ENCODE measurements at places on chromosomes 7 and 10. TPM values are rescaled to one million over a fixed set of nuclear protein-coding genes. Genes with fewer than 3 reads are reported as not detected.

DNA sequence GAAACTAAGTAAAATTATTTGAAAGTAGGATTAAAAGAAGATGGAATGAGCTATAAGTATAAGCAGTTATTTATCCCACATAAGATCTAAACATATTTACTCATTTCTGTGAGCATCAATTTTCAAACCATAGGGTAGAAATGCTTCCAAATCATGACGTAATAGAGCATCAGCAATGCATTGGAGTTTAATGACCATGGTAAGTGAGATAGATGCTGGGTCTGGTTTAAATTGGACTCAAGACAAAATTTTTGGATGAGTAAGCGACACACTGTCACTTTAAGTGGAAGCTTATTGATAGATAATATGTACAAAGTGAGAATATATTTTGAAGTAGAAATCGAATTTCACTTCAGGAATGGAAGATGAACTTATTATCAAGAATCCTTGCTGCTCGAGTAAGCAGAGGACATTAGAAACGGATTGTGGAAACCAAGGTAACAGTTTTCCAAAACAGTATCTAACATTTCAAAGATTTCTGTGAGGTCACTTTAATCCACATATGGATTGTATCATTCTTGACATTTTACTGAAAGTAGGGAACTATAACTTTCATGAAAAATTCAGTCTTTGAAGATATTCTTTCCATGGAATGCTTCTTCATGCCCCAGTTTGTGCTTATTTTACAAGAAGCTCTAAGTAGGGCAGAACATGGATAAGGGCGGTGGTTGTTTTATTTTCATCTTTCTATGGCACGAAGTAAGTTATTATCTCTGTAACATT, 85.8 kb downstream of the AGMO start:
- no peak for DNase-seq

DNA sequence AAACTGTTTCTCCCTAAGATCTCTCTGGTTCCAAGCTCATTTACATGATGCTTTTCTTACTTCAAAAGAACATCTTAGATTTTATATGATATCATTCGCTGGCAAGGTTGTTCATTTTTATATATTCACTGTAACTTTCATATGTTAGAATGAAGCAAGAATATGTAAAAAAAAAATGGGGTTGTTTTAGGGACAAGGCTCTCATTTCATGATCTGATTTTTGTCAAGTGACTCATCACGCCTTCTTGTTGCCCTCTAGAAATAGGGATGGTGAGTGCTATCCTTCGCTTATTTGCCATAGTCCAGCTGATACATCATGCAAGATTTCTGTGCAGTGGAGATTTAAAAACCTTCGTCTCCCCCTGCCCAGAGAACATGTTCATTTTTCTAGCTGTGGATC, 14.0 kb upstream of the CELF2 start:
- no peak for DNase-seq

DNA sequence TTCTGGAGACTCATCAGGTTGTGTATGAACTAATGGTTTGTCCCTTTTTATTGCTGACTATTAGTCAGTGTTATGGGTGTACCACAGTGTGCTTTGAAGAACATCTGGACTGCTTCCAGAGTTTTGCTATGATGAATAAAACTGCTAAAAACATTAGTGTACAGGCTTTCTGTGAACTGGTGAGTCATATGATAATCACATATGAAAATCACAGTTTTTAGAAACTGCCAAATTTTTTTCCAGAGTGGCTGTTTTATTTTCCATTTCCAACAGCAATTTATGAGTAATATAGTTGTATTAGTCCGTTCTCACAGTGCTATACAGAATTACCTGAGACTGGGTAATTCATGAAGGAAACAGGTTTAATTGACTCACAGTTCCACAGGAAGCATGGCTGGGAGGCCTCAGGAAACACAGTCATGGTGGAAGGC, 281.2 kb upstream of the VSTM2A start:
- DNase-seq: no peak

DNA sequence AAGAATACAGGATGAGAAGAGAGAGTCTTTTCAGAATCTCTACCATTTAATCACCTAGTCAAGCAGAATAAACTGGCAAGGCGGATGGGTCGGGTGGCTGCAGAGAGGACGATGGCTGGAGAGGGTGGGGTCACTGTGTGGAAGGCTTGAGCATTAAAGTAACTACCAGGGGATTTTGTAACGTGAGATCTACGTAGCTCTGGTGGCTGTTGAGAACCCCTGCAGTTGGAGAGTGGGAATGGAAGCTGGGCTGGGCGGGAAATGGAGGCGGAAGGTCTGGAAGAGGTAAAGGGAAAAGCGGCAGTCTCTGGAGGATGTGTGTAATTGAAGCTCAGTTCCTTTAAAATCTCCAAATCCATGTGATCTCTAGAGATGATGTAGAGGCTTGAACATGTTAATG, 135.0 kb downstream of the GATA3 start:
- no peak for DNase-seq

- no peak for DNase-seq
Measured at GRCh38 chr10:79411546-79412495, 33.6 kb downstream of the ZCCHC24 start.

- DNase-seq: no peak
Measured at GRCh38 chr10:18607503-18608378, 43.6 kb downstream of the NSUN6 start.

GRCh38 chr10:83459124-83459523, 680.2 kb upstream of the GHITM start:
- no peak for DNase-seq

GRCh38 chr7:72335561-72336381, 76.4 kb downstream of the CALN1 start:
- no peak for DNase-seq

GRCh38 chr10:14758994-14759664, 15.6 kb downstream of the FAM107B start:
- DNase-seq: no peak

GRCh38 chr7:81851413-81851812, 81.6 kb upstream of the HGF start:
- DNase-seq: no peak

GRCh38 chr10:74213571-74214162, 62.6 kb downstream of the ADK start:
- DNase-seq: peak; percentile 22

DNA sequence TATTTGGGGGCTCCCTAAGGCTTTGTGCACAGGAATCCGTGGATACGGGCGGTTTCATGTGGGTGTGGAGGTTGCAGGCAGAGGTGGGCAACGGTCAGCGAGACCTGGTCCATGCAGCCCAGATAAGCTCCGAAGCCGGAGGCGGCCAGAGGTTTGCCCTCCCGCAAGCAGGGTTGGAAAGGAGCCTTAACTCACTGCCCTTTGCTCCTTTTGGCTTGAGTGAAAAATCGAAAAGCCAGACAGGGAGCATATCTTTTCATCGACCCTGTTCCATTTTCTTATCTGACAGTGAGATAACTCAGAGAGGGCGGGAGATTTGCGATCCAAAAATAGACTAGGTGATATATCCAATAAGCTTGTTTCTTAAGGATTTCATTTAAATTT, 1.5 kb downstream of the GRM3 start:
- no peak for DNase-seq

GRCh38 chr7:83663131-83663530, 14.2 kb upstream of the SEMA3E start:
- DNase-seq: no peak

GRCh38 chr7:1548944-1549343, 7.1 kb downstream of the TMEM184A start:
- DNase-seq: no peak

- no peak for DNase-seq
Measured at GRCh38 chr7:92872701-92873100, 36.3 kb upstream of the CDK6 start.

DNA sequence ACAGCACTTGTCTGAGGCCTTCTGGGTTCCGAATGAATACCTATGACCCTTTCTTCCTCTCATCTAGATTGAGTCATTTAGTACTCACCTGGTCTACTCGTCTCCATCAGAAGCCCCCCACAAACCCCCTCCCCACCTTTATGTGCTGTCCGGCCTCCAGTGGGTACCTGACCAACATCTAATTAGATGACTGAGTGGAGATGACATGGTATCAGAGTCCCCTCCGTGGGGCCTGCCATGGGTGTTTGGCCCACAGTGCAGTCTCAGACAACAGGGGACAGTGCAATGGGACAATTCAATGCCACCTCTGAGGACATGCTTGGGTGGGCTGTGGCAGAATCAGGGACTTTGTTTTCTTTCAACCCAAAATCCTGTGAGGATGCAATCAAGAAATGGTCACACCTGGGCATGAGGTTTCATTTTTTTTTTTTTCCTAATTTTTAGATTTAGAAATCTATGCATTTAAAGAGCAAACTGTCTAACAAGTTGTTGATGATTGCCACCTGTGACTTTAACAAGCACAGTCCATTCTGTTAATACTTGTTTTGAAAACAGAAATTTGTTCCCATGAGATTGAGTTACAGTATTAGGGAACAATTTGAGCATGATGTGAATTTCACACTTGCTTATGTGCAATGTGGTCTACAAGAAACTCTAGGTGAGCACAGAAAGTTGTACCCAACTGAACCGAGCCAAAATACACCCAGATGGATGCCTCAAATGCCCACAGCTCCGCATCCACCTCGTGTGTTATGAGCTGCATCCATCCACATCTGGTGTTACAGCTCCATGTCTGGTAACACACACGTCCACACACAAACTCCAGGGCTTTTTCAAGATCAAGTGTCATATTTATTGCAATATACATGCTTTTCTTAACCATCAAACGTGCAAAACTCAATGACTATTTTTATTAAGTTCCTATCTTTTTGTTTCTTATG, 27.5 kb downstream of the GPRIN2 start:
- DNase-seq: no peak

- DNase-seq: no peak
Measured at GRCh38 chr10:8369666-8370065, 315.2 kb downstream of the GATA3 start.

DNA sequence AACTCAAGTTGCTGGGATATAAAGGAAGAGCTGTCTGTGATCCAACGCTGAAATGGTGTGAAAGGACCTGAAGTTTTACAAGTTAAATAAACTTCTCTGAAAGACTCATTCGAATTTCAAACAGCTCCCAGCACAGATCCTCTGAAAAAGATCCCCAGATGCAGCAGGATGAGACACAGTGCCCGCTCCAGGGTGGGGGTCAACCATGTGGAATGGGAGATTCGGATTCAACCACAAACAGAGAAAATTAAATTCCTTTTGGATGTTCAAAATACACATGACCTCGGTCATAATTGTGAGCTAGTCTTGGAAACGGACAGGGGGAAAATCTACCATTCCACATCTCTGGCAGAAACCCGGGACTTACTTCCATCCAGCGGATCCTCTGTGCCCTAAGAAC, 119.6 kb downstream of the PRKAG2 start:
- no peak for DNase-seq

GRCh38 chr10:78539247-78539766, 505.6 kb downstream of the RPS24 start:
- DNase-seq: no peak

DNA sequence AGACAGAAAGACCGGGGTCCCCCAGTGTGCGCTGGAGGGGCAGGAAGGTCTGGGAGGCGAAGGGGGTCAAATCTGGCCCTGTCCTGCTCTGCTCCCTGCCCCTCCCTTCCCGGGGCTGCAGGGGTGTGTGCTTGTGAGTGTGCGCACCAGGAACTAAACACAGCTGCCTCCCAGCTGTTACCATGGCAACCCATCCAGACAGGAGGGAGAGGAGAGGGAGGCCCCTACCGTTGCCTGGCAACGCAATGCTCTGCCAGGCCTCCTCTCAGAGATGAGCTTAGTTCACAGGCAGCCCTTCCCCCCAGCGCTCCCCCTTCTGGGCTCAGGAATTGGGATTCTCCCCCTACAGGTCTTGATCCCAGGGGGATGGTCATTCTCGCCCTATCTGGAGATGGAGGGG, 6.1 kb downstream of the NYAP1 start:
- no peak for DNase-seq

GRCh38 chr10:128268015-128268722, 141.9 kb upstream of the MKI67 start:
- no peak for DNase-seq

- DNase-seq: no peak
Measured at GRCh38 chr7:37445064-37445723, 3.5 kb downstream of the ELMO1 start.

GRCh38 chr7:15403751-15404150, 158.1 kb downstream of the AGMO start:
- DNase-seq: no peak

GRCh38 chr10:128178302-128178958, 52.2 kb upstream of the MKI67 start:
- DNase-seq: peak; percentile 19

DNA sequence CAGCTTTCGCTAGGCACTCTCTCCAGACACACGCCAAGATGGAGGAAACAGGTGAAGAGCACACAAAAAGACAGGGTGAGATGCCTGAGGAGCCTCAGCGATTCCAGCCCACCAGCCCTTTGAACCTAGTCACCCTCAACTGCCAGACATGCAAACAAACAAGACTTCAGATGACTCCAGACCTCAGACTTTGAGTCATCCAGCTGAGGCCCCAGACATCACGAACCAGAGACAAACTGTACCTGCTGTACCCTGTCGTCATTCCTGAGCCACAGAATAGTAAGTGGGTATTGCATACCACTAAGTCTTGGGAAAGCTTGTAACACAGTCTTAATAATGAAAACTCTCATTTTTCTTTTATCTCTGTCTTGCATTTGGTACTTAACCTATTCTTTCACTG, 126.6 kb upstream of the LSM8 start:
- no peak for DNase-seq

GRCh38 chr7:25460433-25460832, 232.1 kb upstream of the NPVF start:
- no peak for DNase-seq

GRCh38 chr7:149715476-149715875, 57.9 kb downstream of the ZNF467 start:
- no peak for DNase-seq

GRCh38 chr7:65216469-65216868, 157.2 kb upstream of the ZNF92 start:
- DNase-seq: peak; percentile 26

DNA sequence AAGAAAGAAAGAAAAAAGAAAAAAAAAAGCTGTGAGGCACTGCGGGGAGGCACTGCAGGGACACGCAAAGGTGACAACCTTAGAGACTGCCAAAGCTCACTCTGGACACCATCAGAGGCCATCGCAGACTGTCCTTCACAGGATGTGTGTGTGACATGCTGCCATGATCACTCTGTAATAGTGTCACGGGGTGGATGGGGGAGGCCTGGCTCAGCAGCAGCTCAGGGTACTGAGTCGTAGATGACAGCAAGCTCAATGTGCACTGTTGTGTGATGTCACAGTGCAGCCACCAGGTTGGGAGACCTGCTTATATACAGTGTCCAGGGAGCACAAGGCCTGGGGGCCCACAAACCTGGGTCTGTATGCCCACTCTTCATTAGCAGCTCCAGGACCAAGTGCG, 83.3 kb downstream of the SLIT1 start:
- no peak for DNase-seq

Gene HOXA1
- 0.38 TPM for total RNA-seq

Gene TRPV5
- total RNA-seq: not detected

Gene GPR146
- total RNA-seq: 0.70 TPM

Gene CDNF
- total RNA-seq: 0.96 TPM

Gene POU6F2
- total RNA-seq: not detected

Gene TWIST1
- not detected for total RNA-seq

Gene WEE2
- total RNA-seq: not detected

Gene MGAM2
- not detected for total RNA-seq

Gene FRMPD2
- not detected for total RNA-seq

Gene C10orf53
- total RNA-seq: not detected

Gene CFAP46
- total RNA-seq: 0.09 TPM

Gene COBL
- not detected for total RNA-seq

Gene NUTM2E
- 0.11 TPM for total RNA-seq

Gene C10orf95
- total RNA-seq: 0.62 TPM
